NCI-H2227 treated with DMSO at 0.1 percent for 48 hours (cell line): ENCODE measurements at places on chromosomes 7 and 10.

- no peak for DNase-seq
These were observed 116.6 kb downstream of the CREB5 start for GRCh38 chr7:28528899-28529298.

DNA sequence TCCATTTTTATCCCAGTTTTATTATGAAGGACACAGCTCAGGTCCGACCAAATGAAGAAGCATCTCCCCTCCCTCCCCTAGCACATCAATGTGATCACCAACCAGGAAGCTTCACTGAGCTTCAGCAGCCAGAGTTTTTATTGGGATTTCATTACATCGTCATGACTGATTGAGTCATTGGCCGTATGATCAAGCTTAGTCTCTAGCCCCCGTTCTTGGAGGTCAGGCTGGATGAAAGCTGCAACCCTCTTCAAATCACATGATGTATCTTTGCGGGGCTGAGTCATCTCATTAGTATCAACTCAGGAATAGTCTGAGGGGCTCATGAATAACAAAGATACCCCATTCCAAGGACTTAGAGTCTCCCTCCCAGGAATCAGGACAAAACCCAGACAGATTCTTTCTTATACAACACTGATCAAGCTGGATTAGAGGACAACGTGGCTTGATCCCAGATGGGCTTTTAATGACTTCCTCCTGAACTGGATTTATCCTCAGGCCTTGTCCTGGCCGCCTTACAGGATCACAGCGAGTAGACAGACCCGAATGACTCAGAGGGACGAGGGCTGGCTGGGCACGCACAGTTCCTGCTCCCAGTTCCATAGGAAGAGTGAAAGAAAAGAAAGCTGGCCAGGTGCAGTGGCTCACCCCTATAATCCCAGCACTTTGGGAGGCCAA lies 14.5 kb downstream of the LIMK1 start:
- DNase-seq = no peak

DNA sequence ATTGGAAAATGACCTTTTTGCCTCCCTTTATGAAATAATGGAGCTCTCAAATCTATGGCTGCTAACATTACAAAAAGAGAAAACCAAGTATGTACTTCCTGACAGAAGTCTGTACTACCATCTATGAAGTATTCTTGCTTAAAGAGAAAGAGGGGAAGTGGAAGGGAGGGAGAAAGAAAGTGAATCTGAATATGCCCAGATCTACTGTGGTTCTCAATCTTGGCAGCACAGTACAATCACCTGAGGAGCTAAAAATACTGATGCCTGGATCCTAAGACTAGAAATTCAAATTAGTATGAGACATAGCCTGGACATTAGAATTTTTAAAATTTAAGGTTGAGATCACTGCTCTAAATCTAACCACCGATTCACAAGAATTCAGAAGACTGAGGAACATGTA lies 85.2 kb downstream of the IGF2BP3 start:
- DNase-seq = no peak

DNA sequence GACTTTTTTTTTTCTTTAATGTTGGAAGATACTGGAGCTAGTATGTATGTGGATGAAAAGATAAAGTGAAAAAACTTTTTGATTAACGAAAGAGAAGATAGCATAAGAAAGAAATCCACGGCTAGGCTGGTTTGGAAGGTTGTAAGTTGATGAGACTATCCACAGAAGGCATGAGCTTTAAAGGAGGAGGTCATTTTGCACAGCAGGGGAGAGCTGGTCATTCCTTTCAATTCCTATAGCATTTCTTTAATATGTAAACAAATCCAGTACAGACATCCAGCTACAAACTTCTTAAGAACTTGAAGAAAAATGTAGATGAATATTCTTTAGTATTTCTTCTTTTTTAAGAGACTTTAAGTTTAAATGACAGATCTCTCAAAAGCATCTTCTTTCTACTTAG lies 281.3 kb downstream of the CACNA2D1 start:
- DNase-seq = no peak

DNA sequence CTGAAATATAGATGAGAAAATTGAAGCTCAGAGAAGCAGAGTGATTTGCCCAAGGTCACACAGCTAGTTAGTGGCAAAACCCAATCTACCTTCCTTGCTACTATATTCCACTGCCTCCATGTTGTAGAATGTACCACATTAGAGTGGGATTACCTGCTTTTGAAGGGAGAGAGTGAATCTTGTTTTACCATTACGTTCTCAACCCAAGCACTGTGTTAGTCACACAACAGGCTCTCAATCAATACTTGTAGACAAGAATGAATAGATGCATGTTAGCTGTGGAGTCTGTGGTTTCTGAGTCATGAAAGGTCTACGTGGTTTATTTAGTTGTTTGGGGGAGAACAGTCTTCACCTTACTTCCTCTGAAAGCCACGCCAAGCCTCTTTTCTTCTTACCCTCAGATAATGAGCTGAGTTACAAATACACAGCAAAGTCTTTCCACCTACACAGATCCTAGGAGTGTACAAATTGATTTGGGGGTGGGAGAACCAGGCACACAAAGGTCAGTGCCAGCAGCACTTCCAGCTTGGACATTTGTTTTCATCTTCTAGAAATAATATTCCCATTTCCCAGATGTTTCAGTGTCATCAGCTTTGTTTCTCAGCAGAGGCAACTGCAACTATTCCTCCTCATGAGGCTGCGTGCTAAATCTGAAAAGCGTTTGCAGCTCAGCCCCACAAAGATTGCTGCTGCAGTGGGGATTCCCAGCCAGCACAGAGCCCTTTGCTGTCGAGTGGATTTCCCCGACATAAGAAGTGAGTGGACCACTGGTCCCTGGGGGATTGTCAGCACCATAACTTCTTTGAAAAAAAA lies 71.5 kb upstream of the ADO start:
- no peak for DNase-seq

- no peak for DNase-seq
These were observed 27.8 kb downstream of the RHEB start for GRCh38 chr7:151491859-151492258.

DNA sequence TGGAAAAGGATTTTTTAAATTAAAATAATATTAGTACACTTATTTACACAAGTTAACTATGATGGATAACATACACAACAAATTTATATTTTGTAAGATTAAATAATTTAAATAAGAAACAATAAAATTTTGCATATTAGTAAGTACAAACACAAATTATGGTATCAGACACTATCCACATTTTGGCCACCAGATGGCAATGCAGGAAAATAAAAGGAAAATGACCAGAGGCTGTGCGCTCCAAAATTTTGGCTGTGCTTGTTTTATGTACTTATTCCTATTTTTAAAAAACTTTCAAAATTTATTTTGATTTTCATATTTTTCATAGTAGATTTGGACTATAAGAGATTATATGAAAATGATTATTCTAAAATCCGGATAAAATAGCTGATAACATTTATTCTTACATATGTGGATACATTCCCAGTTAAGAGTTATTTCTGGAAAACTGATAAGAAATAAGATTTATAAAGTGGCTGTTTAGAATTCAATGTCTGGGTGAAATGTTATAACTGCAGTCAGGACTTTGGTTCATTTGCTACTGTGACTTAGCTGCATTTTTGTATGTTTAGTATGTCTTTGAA lies 274.7 kb upstream of the HGF start:
- DNase-seq = peak; percentile 70

DNA sequence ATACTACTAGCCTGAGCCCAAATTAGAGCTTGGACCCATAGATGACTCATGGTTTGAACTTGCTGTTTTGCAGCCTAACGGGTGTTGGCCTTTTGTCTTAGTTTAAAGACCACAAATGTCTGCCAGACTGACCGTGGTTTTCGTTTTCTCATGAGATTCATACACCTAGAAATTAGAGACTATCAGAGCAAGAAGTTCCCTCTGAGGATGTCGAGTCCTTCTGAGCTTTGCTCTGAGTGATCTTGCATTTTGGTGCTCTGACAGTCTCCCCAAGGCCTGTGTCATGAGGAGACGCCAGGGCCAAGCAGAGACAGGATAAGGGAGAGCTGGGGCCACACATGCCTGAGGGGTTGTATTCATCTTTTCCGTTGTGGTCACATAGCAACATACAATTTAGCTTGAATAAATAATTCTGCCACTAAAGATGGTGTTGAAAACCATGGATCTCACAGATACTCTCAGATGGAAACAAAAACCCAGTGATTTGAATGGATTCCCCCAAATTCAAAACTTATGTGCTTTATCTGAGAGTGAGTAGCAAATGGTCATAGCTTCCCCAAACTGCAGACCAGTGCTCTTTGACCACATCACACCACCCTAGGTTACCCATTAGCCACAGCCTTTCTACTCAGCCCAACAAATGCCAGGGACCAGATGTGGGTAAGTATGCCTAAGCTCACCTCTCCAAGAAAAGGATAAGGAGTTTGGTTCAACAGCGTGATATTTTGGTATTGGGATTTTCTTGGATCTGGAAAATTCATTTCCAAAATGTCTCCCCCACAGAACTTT lies 762.0 kb upstream of the IGFBP3 start:
- DNase-seq = no peak

GRCh38 chr7:141960687-141961422 lies 12.7 kb downstream of the TAS2R38 start:
- no peak for DNase-seq

GRCh38 chr10:90403211-90404000 lies 454.4 kb downstream of the HTR7 start:
- DNase-seq = no peak

DNA sequence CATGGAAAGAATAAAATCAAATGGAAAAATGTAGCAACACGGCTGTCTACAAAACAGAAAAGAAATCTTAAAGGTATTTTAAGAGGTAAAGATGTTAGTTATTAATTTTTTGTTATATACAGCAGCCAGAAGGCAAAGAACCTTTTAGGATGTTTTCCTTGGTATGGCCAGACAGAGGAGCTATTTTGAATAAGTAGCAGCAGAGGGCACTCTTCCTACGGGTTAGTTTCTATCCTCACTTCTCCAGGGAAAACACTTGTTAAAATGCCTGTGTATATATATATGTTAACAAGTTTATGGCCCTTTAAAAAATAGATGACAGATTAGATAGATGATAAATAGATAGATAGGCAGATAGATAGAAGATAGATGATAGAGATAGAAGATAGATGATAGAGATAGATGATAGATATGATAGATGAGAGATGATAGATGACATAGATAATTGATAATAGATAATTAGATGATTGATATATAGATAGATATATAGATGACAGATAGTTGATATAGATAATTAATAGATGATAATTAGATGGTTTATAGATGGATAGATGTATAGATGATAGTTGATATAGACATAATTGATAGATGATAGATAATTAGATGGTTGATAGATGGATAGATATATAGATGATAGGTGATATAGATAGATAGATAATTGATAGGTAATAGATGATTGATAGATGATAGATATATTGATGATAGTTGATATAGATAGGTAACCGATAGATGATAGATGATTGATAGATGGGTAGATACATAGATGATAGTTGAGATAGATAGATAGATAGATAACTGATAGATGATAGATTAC lies 57.8 kb upstream of the WIPF3 start:
- peak; percentile 60 for DNase-seq

DNA sequence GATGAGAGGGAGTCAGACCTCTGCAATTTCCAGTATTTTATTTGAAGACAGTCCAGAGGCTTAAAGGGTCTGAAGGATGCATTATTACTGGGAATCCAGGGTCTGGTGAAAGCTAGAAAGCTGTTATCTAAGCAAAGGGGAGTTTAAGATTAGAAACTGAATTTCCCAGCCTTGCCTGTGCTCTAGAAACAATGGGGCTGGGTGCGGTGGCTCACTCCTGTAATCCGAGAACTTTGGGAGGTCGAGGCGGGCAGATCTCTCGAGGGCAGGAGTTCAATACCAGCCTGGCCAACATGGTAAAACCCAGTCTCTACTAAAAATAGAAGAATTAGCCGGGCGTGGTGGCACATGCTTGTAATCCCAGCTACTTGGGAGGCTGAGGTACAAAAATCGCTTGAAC lies 71.5 kb upstream of the ANLN start:
- no peak for DNase-seq

- no peak for DNase-seq
These were observed 5.6 kb upstream of the TBX20 start for GRCh38 chr7:35259523-35259908.

DNA sequence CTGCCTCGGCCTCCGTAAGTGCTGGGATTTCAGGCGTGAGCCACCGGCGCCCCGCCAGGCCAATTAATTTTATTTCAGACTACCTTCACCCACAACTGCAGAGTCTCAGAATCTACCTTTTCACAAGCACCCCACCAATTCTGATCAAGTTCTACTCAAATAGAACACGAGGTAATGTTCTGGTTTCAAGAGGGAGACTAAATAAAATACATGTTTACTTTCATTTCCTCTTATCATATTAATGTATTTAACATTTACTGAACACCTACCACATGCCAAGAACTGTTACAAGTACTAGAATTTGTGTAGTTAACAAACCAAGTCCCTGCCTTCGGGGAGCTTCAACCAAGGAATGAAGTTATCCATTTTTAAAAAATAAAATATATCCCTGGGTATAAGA lies 25.5 kb upstream of the RGS10 start:
- no peak for DNase-seq

DNA sequence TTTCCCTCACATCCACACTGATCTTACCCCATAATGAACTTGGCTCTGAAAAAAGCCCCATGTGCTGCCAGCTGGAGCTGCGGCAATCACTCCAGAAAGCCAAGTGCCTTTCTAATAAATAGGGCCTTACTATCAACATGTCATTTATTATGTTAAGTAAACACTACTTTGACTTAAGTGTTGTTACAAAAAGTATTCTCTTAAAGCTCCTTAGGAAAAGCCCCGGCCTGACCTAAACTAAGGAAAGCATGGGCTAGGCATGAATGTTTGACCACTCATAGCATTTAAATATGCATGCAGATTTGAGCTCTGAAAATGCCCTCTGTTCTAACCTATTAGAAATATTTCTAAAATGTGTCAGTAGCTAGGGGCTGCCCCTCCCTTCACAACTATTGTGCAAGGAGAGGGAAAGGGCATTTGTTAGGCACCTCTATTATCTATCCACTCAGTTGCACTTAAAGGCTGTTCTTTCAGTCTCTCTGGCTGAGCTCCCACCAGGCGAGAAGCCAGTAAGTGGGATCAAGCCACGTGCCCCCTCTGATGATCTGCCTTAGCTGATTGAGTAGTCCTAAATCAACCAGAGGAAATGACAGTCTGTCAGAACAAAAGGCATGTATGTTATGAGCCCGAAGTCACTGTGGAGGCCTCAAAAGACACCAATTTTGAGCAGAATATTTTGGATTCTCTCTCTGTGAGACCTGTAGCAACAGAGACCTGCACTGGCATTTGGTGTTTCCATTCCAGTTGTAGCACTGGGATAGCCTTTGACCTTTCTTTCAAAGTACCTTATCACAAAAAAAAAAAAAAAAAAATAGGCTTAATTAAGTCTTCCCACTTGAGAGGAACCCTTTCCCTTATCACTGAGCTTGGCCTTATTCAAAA lies 77.1 kb downstream of the ITGB8 start:
- peak; percentile 86 for DNase-seq

- DNase-seq = no peak
These were observed 279.9 kb downstream of the ARL4A start for GRCh38 chr7:12967322-12967721.
